ENCODE measurements at places on chromosomes 1 and 21. TPM values are rescaled to one million over a fixed set of nuclear protein-coding genes. Genes with fewer than 3 reads are reported as not detected.

GRCh38 chr1:193890935-193891334 lies 704.5 kb upstream of the B3GALT2 start:
- DNase-seq: no peak

DNA sequence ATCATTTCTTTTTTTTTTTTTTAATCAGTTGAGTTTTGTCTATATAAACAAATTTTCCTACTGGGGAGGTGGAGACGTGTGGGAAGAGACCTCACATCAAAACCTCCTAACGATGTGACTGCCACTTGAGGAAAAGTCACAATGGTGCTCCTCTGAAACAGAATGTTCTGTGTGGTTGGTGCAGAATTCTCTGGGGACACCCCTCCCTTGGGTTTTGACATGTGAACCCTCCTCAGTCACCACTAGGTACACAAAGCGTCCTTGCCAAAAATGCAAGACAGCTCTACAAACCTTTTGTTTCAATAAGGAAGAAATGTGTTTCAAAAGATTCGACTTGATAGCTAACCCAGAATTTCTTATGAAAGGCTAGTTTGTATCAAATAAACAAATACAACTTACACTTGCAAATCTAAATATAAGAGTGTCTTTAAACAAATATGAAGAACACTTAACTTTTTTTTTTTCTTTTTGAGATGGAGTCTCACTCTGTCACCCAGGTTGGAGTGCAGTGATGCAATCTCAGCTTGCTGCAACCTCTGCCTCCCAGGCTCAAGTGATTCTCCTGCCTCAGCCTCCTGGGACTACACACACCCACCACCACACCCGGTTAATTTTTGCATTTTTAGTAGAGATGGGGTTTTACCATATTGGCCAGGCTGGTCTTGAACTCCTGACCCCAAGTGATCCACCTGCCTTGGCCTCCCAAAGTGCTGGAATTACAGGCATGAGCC lies 9.3 kb downstream of the SLC25A24 start:
- no peak for DNase-seq

GRCh38 chr1:48396208-48396607 lies 75.8 kb downstream of the SPATA6 start:
- no peak for DNase-seq

- no peak for DNase-seq
These were observed 6.0 kb upstream of the LRRC71 start for GRCh38 chr1:156914440-156914856.

Gene ITGB2
- 131 TPM for total RNA-seq

Gene PCAT6
- 1.2 TPM for total RNA-seq
